ENCODE measurements at places on chromosomes 1 and 21.

DNA sequence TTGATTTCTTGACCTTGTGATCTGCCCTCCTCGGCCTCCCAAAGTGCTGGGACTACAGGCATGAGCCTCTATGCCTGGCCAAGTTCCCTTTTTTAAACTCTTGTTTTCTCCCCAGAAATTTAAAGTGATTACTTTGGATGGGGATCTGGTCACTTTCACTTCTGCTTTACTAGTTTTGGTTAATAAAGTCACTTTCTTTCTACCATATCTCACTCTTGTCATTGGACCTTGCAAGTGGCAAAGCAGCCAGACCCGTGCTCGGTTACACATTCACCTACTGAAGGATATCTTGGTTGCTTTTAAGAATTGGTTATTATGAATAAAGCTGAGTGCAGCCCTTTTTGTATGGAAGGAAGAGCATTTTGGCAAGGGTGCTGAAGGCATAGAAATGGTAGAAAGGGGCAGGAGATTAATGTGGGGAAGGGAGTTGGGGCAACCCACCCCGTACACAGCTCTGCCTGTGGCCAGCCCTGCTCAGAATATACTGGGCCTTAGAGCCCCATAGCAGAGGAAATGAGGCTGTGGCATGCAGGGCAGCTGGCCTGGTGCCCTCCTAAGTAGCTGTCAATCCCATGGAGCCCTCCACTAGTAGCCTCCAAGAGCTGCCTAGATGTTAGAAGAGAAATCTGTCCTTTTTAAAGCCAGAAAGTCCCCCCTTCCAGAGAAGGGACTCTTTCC lies 40.7 kb downstream of the CD2 start:
- DNase-seq, result no peak

DNA sequence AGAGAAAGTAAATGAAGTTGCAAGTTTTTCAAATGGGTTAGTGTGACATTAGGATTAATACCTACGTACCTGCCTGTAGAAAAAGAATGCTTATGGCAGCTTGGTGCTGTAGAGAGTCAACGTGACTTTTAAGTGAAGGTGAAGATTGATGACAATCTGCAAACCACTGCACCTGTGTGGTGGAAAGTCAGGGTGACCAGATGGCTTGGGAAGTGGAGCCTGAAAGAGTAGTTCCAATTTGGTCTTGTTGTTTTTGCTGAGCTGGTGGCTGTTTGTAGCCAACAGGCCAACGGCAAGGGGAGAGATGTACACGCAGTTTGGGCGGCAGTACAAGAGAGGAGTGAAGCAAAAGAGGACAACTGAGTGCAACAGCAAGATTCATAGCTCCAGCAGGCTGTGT lies 78.1 kb upstream of the JAK1 start:
- DNase-seq, result no peak

DNA sequence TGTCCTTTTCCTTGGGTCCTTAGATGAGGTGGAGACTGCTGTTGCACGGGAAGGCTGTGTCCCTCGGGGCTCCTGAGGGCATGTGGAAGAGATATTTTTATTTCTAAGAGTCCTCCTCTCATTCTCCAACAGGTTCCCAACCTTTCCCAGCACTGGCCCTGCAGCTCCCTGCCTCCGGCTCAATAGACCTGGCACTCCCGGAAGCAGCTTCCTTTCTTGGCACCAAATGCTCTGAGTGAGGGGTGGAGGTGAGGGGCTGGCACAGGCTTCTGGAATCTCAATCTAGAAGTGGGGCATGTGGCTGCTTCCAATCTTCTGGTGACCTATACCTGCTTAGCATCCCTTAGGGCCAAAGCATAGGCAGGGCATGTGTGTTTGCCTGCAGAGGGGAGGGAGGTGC lies 4.5 kb downstream of the ETV3L start:
- no peak for DNase-seq

GRCh38 chr1:222182641-222183040 lies 365.3 kb downstream of the HHIPL2 start:
- no peak for DNase-seq

GRCh38 chr1:11318982-11319381 lies 46.0 kb downstream of the UBIAD1 start:
- DNase-seq, result no peak

GRCh38 chr1:1540090-1540817 lies at the start of gene TMEM240:
TSS of gene TMEM240 (minus strand) at chr1:1540624. CDS start at chr1:1540346, 278 bp downstream.
- DNase-seq, result peak; percentile 55

DNA sequence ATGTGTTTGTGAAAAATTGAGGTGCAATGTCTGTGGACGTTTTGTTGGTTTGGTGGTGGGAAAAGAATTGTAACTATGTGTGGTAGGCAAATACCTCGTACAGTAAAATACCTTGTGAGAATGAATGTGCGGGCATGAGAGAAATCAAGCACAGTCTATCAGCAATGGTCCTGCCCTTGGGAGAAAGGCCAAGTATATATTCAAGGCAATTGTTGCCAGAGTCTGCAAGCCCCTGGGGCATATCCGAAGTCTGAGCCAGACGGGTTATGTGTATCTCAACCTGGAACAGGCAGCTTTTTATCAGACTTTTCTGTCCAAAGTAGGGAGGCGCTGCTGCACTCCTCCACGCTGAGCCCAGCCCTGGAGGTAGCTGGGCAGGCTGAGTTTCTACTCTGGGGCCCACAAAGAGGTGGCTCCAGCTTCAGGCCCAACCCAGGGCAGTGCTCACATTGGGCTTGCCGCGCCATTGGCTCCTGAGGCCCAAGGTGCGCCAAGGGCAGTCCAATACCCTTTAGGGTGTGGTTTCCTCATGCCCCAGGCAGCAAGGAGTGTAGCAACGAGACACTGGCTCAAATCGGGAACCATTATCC lies 9.4 kb upstream of the GNL2 start:
- no peak for DNase-seq

DNA sequence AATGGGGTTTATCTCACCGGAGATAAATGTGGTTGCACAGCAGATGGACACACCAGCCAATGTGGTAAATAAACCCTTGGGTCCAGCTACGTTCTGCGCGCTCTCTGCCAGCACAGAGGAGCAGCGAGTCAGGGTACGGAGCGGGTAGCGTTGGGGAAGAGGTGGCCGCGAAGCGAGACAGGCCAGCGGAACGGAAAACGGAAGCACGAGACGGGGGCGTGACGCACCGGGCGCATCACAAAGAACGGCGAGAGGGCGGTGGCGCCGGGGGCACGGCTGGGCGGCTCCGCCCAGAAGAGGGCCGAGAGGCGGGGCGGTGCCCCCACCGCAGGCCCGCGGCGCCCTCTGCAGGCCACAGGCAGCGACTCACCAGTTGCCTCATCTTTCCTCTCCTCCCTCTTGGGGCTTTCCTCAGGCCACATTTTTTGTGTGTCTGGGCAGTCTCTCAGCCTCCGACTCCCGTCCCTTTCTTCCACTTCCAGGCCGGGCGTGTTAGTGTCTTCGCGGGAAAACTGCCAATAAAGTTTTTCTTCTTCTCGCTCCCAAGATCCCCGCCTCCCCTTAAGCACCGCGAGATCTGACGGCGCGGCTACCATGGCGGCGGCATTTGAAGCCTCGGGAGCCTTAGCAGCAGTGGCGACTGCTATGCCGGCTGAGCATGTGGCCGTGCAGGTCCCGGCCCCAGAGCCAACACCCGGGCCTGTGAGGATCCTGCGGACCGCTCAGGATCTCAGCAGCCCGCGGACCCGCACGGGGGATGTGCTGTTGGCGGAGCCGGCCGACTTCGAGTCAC lies at the start of gene DDX20:
Gene DDX20 (plus strand): TSS at position 571 of the 793 bp plus-strand sequence. CDS start 24 bp downstream, at position 595.
- DNase-seq, result peak; percentile 89

GRCh38 chr1:11500881-11501280 lies 21.9 kb downstream of the DISP3 start:
- DNase-seq, result no peak

DNA sequence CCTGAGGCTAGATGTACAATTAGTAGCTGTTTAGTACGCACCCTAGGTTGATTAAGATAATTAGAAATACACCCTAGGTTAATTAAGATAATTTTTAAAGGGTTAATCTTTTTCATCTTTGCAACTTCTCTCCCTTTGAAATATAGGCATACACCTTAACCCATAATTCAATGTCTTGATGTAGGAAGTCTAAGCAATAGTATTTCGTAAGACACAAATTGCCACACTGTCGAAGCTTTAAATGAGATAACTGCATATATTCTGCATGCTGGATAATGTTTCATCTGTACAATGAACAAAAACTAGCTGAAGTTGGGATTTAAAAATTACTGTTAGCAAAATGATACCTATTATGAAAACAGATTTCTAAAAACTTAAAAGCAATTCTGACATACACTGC lies 122.9 kb downstream of the EVI5 start:
- DNase-seq, result no peak

GRCh38 chr1:60423146-60423780 lies 349.7 kb upstream of the C1orf87 start:
- DNase-seq, result no peak

DNA sequence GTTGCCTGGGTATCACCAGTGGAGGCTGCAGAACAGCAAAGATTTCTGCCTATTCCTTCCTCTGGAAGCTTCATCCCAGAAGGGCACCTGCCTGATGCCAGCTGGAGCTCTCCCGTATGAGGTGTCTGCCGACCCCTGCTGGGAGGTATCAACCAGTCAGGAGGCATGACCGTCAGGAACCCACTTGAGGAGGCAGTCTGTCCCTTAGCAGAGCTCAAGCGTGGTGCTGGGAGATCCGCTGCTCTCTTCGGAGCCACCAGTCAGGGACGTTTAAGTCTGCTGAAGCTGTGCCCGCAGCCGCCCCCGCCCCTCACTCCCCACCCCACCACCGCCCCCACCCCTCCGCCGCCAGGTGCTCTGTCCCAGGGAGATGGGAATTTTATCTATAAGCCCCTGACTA lies 23.1 kb upstream of the HFM1 start:
- no peak for DNase-seq

DNA sequence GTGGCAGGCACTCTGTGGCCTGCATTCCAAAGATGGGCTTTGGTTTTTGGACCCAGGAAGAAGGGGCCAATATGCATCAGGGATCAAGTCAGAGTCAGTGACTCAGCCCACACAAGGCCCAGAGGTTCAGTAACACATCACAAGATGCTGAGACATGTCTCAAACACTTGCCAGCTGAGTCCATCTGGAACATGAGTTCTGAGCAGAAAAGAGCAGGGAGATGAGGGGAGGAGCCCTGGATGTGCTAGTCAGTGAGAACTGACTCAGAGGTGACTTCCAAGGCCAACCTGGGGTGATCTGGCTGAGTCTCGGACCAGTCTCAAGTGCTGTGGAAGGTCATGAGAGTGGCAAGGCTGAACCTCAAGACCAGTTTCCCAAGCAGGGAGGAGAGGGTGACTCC lies 150.1 kb downstream of the CDC7 start:
- DNase-seq, result no peak

- no peak for DNase-seq
Measured at GRCh38 chr1:109535481-109535880, 4.2 kb upstream of the GPR61 start.

DNA sequence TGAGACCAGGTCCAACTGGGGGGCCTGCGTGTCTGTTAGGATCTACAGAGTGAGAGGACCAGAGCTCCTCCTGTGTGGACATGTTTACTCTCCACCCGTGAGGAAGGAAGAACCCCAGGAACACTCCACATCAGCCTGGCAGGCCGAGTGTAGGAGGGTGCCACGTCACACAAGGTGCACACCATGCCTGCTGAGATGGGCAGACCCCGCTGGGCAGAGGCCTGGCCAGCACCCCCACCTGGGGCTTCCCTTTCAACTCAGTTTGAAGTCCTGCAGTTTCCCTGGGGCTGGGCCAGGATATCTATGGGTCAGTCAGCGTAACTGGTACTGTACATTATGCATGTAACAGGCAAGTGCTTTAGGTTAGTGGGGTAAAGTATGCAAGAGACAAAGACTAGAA lies 30.1 kb upstream of the PCBP3 start:
- no peak for DNase-seq

Measured in stimulated activated CD4-positive, alpha-beta T cell treated with anti-CD3 and anti-CD28 coated beads, Interleukin-12 subunit alpha, Interleukin-12 subunit beta, amount 100 ng/mL, for 4 hours (primary cell).